ENCODE measurements at places on chromosomes 7 and 10. TPM values are rescaled to one million over a fixed set of nuclear protein-coding genes. Genes with fewer than 3 reads are reported as not detected.

GRCh38 chr10:24272374-24272773, 63.4 kb downstream of the KIAA1217 start:
- DNase-seq = no peak

AKR1D1 gene
- 8.1 TPM for polyA plus RNA-seq

DNA sequence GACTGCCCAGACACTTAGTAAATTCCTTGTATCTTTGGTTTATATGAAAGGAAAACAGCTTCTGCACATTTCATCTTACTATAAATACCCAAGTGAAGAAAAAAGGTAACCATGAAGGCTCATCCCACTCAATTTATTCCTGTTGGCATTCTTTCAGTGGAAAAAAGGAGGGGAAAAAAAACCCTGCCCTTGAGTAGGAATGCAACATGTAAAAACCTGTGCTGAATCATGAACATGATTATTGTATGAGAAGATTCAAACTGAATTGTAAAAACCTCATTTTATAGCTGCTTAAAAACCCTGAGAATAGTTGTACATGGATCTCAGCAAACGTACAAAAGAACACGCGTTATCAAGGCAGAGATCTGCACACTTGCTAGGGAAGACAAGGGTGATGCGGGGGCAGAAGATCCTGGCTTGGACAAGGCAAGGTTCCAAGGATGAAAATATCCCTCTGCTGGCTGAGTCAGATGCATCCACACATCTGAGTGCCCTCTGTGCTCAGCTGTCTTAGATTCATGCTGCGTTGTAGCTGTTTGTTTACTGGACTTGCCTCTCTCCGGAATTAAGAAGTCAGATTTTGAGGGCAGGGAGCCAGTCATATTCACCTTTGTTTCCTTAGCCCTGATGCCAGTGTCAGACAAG, 658.2 kb downstream of the PARD3 start:
- peak; percentile 9 for DNase-seq

COL28A1 gene
- polyA plus RNA-seq = 0.28 TPM

GRCh38 chr10:72035252-72035887, 53.0 kb downstream of the SPOCK2 start:
- DNase-seq = no peak

GRCh38 chr7:41306486-41306885, 396.4 kb downstream of the INHBA start:
- DNase-seq = no peak

GRCh38 chr10:72097448-72098300, 9.3 kb upstream of the SPOCK2 start:
- peak; percentile 75 for DNase-seq
